LNCaP clone FGC (cell line): ENCODE measurements at places on chromosomes 11 and 22.

DNA sequence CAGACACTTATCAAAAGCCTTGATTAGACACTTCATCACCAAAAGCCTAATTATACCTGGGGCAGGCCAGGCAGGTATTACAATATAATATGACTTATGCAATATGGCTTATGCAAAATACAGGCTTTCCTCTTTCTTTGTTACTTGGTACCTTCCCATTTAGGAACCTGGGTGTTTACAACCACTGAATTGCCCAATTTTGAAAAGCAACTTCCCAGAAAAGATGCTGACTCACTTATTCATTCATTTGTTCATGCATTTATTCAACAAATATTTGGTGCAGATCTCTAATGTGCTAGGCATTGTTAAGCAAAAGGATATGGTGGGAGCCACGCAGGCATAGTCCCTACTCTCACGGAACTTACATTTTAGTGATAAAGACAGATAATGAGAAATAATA is 13.6 kb upstream of the JAML start:
- DNase-seq: no peak

- DNase-seq: no peak
These were observed 114.8 kb upstream of the NAV2 start for GRCh38 chr11:19597876-19598275.

DNA sequence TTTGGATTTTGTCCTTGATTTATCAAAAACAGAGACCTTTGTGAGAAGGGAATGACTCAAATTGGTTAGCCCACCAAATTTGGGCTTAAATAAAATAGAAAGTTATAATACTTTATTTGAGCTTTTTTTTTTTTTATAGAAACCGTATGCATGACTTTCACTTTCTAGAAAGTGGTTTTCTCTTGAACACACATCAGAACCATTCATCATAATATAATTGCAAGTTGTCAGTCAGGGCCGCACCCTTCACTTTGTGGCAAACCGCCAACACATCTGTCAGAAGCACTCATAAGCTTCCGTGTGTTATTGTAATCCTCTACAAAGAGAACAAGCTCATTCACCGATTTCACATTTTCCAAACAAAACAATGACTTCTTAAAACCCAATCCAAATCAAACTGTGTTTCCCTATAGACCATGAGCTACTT is 76.1 kb downstream of the SOX6 start:
- no peak for DNase-seq

- DNase-seq: no peak
These were observed 7.5 kb upstream of the MICAL3 start for GRCh38 chr22:18031695-18032454.

DNA sequence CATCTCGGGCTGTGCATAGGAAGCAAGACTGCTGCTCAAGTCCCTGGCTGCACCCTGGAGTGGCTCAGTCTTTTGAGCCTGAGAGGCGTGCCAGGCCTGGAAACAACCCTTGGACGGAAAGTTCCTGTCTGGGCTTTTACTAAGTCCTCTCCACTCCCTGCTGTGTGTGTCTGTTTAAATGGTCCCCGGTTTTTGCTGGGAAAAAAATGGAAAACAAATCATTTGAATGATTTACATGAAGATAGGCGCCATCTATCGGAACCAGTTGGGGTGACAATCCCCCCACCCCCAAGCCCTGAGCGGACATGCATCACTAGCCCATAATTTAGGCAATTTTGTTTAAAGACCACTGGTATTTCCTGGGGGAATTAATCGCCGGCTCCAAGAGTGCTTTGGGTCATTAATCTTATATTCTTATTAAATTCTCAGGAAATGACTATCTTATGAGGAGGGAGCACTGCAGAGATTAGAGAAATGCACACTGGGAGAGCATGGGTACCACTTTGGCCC is 2.7 kb upstream of the GAB2 start:
- DNase-seq: no peak

- DNase-seq: no peak
These were observed 4.2 kb downstream of the ABCC8 start for GRCh38 chr11:17472467-17472866.

GRCh38 chr11:134665188-134665535 is 253.1 kb upstream of the B3GAT1 start:
- DNase-seq: no peak

DNA sequence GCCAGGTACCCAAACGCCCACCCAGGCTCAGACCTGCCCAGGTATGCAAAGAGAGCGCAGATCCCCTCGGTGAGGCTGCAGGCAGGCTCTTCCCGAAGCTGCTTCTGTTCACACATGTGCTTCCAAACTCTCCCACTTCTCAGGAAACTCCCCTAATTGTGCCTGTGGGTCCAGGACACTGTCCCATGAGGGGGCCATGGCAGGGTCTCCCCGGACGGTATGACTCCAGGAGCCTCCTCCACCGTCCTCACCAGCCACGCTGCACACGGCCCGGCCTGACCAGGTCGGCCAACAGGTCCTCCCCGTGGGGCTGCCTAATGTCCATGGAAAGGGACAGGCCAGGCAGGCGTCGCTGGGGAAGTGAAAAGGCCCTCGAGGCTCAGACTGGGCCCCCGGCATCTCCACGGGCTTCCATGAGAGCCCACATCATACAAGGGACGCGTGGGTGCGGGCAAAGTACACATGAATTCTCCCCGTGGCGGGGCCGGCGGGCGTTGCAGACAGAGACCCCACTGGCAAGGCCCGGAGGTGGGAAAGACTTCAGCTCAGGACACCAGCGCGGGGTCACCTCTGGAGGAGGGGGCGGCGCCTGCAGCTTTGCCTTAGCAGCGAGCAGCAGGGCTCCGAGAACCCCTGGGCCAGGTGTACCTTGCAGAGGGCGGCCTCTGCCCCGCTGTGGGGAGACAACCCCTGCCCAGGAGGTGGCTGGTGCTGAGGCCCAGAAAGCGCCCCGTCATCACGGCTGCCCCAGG is 526.1 kb downstream of the BRD1 start:
- DNase-seq: no peak

- DNase-seq: no peak
These were observed 19.3 kb downstream of the MYH9 start for GRCh38 chr22:36368359-36368983.

DNA sequence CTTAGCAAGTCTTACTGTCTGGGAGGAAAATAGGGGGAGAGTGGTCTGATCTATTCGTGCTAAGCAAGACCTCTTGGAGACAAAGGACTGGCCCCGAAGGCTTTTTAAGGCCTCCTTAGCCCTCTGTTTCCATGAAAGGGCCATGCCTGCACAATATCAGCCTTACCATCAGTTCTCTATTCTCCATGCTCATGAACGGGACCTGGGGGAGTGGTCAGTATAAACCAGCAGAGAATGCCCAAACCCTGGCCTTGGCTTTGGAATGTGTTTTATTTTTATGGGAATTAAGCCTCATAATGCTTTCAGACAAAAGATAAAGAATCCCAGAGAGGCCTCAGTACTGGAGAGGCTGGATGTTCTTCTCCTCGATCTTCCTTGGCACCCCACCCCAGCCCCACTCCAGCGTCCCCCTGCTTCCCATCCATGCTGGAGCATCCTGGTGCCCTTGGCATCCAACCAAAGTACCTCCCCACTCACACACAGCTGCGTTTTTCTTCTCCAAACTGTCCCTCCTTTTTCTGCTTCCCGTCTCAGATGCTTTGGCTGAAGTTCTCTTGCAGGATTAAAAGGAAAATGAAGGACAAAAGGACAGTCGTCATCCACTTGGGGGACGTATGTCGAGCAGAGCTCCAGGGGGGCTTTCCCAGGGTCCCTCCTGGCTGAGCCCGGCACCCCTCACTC is 18.6 kb downstream of the FXYD6 start:
- DNase-seq: no peak

DNA sequence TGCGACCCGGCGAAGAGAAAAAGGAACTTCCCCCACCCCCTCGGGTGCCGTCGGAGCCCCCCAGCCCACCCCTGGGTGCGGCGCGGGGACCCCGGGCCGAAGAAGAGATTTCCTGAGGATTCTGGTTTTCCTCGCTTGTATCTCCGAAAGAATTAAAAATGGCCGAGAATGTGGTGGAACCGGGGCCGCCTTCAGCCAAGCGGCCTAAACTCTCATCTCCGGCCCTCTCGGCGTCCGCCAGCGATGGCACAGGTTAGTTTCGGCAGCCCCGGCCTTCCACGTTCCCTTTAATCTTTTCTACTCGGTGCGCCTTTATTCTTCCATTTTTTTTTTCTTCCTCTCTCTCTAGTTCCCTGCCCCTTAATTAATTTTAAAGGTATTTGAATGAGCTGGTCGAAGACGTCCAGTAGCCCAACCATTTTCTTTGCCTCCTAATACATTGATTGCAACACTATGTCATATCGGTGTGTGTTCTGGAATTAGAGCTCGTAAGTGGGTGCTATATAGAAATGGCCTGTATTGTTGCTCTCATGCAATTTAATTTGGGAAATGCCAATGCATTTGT is 537 bp downstream of the EP300 start:
- no peak for DNase-seq

GRCh38 chr22:46128606-46129005 is 21.7 kb upstream of the PPARA start:
- no peak for DNase-seq

GRCh38 chr22:45508814-45509213 is 6.1 kb downstream of the FBLN1 start:
- no peak for DNase-seq

DNA sequence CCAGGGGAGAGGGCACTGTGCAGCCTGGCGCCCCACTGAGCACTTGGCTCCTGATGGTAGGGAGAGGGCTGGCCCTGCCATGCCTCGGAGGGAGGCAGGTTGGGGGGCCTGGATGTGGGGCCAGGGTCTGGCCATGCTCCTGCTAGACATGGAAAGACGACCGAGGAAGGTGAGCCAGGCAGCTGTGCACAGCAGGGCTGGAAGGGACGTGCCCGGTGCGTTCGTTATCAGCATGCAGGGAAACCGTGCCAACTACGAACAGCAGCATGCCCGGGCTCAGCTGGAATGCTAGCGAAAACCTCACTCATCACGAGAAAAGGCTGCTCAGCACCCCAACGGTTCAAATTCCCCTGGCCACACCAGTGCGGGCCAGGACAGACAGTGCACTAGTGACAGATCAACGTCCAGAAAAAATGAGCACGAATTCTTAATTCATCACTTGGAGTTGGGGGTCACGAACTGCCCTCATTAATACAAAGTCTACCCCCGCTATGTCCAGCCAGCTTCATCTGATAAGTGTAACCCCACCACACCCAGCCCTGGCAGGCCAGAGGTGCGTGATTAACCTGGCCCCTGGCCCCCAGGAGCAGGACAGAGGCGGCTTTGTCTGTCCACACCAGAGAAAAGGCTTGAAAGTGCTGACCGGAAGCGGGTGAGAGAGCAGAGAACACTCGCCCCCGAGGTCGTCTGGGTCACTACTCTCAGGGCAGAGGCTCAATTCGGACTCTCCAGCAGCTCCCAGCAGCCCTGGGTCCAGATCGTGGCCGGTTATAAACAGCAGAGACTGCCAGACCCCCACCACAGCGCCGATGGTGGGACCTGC is 84.2 kb downstream of the CELSR1 start:
- DNase-seq: no peak

DNA sequence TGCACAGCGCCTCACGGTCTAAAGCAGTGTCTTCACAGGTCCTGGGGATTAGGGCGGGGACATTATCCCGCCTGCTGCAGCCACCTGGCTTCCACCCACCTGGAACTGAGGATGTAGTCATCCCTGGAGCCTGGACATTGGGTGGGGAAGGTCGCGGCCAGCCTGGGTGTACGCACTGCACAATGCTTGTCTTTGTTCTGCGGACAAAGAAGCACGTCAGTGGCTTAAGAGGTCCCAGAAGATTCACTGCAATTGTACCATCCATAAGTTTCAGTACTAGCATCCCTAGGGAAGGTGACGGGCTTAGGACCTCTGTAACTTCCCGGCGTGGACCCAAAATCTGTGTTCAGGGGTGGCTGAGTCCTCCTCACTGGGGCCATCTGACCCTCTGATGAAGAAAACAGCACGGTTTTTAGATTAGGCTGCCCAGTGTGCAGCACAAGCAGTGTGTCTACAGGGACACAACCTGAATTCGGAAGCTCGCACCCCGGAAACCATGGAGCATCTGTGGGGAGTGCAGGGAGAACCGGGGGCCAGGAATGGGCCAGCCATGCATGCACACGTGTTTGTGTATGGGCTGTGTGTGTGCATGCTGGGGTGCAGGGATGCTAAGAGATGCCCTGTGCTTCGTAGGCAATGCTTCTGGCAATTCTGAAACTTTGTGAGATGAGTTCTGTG is 342.6 kb upstream of the B3GAT1 start:
- DNase-seq: no peak

- no peak for DNase-seq
These were observed 1112.0 kb upstream of the RAG2 start for GRCh38 chr11:37710031-37710430.

GRCh38 chr22:20390394-20390907 is 3.5 kb upstream of the ZNF74 start:
- DNase-seq: no peak

GRCh38 chr11:3225826-3226750 is 6.1 kb downstream of the MRGPRE start:
- DNase-seq: no peak

GRCh38 chr11:126101251-126101929 is 38.7 kb upstream of the CDON start:
- DNase-seq: no peak

- no peak for DNase-seq
These were observed 7.9 kb downstream of the CD82 start for GRCh38 chr11:44573333-44573732.
